Smooth muscle cell of the umbilical artery (primary cell): ENCODE measurements at places on chromosomes 1 and 21. TPM values are rescaled to one million over a fixed set of nuclear protein-coding genes. Genes with fewer than 3 reads are reported as not detected.

DSTYK gene
- total RNA-seq, result 18.4 and 20.3 TPM in 2 replicates

SETDB1 gene
- 27.9 and 31.2 TPM in 2 replicates for total RNA-seq

OR2M3 gene
- not detected in 2 replicates for total RNA-seq

RBM11 gene
- 0.23 TPM in 1 of 2 replicates, not detected in the other for total RNA-seq

TFF2 gene
- total RNA-seq, result not detected in 2 replicates

RHBDL2 gene
- 0.30 and 3.8 TPM in 2 replicates for total RNA-seq

LMX1A gene
- total RNA-seq, result not detected in 2 replicates

WNT2B gene
- 0.89 and 3.0 TPM in 2 replicates for total RNA-seq

CD1D gene
- 0.51 and 3.0 TPM in 2 replicates for total RNA-seq

ST6GALNAC5 gene
- 140 and 184 TPM in 2 replicates for total RNA-seq

CACNA1S gene
- not detected in 2 replicates for total RNA-seq

ESPN gene
- 0.05 TPM in 1 of 2 replicates, not detected in the other for total RNA-seq

SPSB1 gene
- total RNA-seq, result 29.4 and 40.6 TPM in 2 replicates

AADACL4 gene
- not detected in 2 replicates for total RNA-seq

LRRC53 gene
- not detected in 2 replicates for total RNA-seq

F13B gene
- not detected in 2 replicates for total RNA-seq

LORICRIN gene
- total RNA-seq, result not detected in 2 replicates

ITLN2 gene
- not detected in 2 replicates for total RNA-seq

LYSMD1 gene
- 4.8 and 8.0 TPM in 2 replicates for total RNA-seq

PTPN22 gene
- 1.5 and 4.8 TPM in 2 replicates for total RNA-seq

RGSL1 gene
- not detected in 2 replicates for total RNA-seq

FCRL2 gene
- total RNA-seq, result not detected in 2 replicates

DDOST gene
- total RNA-seq, result 445 and 563 TPM in 2 replicates

CYP4A22 gene
- total RNA-seq, result not detected in 2 replicates

PALMD gene
- 0.23 and 0.59 TPM in 2 replicates for total RNA-seq

CD244 gene
- not detected in 2 replicates for total RNA-seq

KCNE2 gene
- total RNA-seq, result not detected in 2 replicates

ADAM30 gene
- total RNA-seq, result 0.05 TPM in 1 of 2 replicates, not detected in the other

LCE1E gene
- 0.42 TPM in 1 of 2 replicates, not detected in the other for total RNA-seq

CASZ1 gene
- total RNA-seq, result under 0.01 and 0.46 TPM in 2 replicates

BCL2L15 gene
- total RNA-seq, result under 0.01 and 0.18 TPM in 2 replicates

CYP4A11 gene
- not detected in 2 replicates for total RNA-seq

HSD3B2 gene
- total RNA-seq, result not detected in 2 replicates

FAM72C gene
- 0.42 TPM in 1 of 2 replicates, not detected in the other for total RNA-seq

ADAMTSL4 gene
- total RNA-seq, result 2.7 and 3.3 TPM in 2 replicates
